ENCODE measurements at places on chromosomes 12 and 14. TPM values are rescaled to one million over a fixed set of nuclear protein-coding genes. Genes with fewer than 3 reads are reported as not detected.
A peak's percentile ranks its signal among the peaks of the same experiment; 100 is the strongest.

Gene KSR2
- total RNA-seq: 0.15 TPM

DNA sequence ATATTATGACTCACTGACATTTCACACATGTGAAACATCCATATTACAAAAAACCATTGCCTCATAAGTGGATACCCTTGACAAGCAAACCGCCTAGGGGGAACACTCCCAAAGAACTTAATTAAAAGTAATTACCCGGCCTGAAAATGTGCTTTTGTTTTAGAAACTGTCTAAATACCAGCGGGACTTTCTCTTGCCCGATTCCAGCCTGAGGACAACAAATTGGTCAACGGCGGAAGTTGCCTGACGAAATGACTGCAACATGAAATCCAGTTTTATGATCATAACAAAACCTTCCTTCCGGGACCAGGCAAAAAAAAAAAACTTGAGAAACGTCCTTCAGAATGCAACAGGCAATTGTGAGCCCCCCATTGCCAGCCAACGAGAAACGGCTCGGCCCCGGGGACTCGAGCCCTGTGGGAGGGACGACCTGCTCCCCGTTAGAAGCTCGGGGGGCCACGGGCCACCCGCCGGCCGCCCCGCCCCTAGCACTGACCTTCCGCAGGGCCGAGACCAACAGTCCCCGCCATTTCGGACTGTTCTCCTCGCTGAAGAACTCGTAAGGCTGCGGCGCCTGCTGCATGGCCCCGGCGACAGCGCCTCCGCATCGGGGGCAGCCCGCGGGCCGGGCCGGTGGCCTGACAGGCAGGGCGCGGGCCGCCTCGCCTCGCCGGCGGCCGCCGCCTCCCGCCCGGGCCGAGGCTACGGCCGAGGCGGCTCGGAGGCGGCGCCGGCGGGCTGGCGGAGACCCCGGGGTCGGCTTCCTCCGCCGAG, 490 bp downstream of the SOS2 start:
- DNase-seq: no peak

- peak; percentile 82 for DNase-seq
Measured at GRCh38 chr12:54019091-54019811, 9.0 kb upstream of the HOXC6 start.

DNA sequence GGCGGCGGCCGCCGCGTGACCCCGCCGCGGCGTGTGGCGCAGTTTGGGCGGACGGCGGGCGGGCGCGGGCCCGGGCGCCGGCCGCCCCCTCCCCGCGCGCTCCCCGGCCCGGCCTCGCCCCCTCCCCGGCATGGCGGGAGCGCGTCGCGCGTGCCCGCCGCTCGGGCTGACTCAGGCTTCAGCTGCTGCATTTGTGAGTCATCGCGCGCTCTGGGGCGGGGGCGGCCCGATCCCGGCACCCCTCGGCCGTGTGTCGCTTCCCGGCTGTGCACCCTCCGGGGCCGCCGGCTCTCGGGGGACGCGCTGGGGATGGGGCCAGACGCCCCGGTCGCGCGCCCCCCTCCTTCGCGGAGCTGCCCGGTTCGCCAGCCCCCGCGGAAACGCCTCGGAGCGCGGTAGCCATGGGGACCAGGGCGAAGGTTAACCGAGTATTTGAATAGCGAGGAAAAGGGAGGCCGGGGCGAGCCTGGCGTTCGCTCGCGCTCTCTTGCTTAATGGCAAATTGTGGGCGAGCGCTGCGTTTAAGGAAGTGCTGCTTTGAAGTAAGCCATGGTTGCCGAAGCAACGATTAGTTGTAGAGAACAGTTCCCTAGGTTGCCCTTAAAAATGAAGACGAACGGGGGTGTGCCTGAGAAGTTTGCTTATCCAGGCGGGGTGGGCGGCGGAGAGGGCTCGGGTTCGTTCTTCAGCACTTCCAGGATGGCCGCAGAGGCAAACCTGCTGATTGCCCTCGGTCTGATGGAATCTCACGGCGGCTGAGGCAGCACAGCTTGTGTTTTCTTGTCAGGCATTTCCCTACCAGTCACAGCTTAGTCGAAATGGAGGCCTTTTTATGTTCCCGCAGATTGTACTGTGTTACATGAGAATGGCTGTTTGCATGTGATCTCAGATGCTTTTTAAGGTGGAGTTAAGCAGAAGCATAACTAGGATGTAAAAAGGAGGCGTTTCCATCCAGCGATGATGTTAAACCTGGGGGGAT, 896 bp downstream of the EIF5 start:
- DNase-seq: peak; percentile 80

- peak; percentile 90 for DNase-seq
Measured at GRCh38 chr12:49903700-49904423, at the start of gene FAIM2. Gene FAIM2 (minus strand): TSS chr12:49903900. CDS start chr12:49903792, 108 bp downstream.

DNA sequence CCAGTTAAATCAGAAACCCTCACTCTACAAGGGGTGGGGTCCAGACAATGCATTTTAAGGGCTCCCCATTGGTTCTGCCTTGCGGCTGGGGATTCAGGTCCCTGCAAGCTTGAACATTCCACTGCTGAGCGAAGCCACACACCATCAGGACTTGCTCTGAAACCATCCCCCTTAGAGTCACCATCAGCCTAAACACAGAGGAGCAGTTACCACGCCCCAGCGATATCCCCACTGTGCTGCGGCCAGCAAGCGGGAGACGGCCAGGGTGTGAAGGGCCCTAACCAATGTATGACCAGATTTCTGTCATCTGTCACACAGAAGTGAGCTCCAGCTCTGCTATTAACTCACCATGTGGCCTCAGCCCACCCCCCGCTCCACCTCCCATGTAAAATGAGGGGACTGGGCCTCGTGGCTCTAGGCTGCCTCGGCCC, 29.7 kb downstream of the CCDC88C start:
- DNase-seq: peak; percentile 52

DNA sequence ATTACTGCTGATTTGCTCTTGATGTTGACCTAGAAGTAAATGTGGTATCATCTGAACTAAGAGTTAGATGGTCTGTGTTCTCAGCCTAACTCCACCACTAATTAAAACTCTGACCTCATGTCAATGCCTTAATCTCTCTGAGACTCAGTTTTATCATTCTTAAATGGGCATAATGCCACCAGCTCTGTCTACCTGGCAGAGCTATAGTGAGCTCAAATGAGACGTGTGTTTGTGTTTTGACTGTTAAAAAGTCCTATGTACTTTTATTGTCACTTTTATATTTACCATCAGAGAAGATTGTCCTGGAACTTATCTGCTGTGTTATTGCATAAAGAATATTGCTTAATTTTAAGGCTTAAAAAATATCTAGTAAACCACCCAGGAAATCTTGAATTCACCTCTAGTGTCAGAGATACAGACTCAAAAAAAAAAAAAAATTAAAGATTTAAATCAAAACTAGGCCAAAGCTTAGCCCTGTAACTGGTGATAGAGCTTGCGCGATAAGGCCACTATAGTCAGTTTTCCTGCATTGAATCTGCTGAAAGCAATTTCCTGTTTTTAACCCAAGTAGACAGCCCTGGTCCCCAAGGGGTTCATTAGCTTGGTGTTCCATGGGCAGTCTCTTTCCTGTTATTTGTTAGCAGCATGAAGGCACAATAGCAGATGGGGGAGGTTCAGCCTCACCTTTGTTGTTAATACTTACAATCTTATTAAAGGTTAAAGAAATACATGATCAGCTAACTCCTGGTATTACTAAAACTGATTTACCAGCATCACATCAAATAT, 261.8 kb downstream of the ATP23 start:
- DNase-seq: no peak

- no peak for DNase-seq
Measured at GRCh38 chr12:87305481-87305880, 723.7 kb downstream of the C12orf50 start.

GRCh38 chr12:31527083-31527482, 63.9 kb downstream of the DENND5B start:
- no peak for DNase-seq

DNA sequence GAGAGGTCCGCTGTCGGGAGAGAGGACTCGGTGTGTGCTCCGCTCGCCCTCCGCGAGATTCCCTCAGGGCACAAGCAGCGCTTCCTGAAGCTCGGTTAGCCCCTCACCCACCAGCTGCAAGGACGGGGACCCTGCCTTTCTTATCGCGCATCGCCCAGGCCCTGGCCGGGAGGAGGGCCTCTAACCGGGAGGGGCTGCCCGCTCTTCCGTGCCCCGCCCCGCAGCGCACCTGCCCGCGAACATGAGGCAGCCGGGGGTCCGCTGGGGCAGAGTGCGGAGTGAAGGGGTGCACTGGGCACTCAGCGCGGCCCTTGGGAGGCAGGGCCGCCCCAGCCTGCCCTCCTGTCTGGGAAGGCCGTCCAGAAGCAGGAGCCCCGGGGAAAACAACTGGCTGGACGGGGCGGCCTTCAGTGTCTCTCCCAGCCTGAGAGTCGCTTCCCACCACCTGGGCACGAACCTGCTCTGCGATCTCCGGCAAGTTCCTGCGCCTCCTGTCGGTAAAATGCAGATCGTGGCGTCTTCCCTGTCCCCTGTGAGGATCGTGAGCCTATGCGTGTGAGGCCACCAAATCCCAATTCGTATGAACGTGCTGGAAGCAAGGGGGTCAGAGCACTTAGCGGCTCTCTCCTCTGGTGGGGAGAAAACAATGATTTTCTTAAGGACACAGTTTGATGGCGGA, 28.0 kb upstream of the ADIPOR2 start:
- peak; percentile 92 for DNase-seq

GRCh38 chr12:132427999-132428935, 61.7 kb upstream of the FBRSL1 start:
- peak; percentile 79 for DNase-seq

Gene SPTB
- total RNA-seq: 0.22 TPM

Gene LIMA1
- total RNA-seq: 53.2 TPM

GRCh38 chr12:120708651-120709050, 1.6 kb upstream of the UNC119B start:
- DNase-seq: no peak

GRCh38 chr14:71365361-71365760, 458.1 kb downstream of the PCNX1 start:
- DNase-seq: no peak

DNA sequence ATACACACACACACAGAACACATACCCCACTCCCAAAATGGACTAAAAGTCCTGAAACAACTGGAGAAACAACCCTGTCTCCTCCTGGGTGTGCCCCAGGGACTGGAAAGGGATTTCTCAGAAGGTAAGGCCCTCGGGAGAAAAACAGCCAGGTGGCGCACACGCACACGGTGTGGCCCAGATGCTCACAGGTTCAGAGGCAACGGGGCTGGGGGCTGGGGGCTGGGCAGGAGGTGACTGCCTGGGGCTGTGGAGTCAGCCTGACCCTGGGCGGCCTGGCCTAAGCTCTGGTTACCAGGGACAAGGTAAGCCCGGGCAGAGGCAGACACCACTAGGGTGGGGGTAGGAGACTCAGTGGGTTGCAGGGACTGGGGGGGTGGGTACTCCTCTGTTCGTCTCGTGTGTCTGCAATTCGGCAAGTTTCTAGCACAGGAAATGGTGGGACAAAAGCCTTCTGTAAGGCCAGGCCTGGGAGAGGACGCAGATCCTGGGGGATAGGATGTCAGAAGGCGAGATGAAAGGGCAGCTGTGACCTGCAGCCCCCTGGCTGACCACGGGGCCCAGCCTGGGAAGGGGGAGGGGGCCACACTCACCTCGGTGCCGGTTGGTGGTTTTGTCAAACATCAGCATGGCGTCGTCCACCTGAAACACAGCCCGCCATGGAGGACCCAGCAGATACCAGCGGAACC, 10.4 kb downstream of the MSI1 start:
- DNase-seq: peak; percentile 84

- DNase-seq: no peak
Measured at GRCh38 chr12:9244894-9245293, 36.7 kb upstream of the PZP start.

GRCh38 chr14:79044894-79045624, 874.9 kb downstream of the NRXN3 start:
- peak; percentile 12 for DNase-seq

GRCh38 chr14:99626041-99626648, 18.8 kb upstream of the HHIPL1 start:
- no peak for DNase-seq

DNA sequence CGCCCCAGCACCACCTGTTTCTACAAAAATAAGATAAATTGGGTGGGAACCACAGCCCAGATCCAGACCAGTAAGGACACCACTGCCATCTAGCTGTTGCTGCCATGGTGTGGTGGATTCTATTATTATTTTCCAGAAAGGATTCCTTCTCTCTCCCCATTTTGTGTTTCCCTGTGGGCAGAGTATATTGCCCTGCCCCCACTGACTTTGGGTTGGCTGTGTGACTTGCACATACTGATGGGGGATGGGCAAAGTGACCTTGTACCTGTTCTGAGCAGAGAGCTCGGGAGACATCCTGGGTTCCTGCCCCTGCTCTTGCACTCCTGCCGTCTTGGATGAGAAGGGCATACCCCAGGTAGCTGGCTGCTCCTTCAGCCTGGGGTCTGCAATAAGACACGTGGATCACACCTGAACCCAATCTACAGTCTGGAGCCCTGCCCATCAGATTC, 24.3 kb downstream of the MOAP1 start:
- DNase-seq: peak; percentile 66
